ENCODE measurements at places on chromosomes 7 and 10.

DNA sequence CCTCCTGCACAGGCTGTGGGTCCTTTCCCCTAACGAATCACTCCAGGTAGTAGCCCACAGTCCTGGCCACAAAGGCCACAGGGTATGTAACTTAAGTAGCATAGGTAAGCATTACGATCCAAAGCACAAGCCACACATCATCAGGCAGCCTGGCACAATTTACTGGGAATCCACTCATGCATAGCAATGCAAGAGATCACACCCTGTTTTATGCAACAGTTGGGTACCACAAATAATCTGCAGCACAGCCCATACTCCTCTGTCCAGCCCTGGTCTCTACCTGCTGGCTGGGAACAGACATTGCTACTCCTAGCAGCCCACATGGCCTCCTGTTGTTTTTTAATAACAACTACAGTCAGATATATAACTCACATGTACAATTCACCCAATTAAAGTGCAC is 34.3 kb downstream of the SRPK2 start:
- DNase-seq = no peak

- peak; percentile 57 for DNase-seq
Observed at GRCh38 chr7:139725858-139726484, 51.8 kb downstream of the HIPK2 start.

DNA sequence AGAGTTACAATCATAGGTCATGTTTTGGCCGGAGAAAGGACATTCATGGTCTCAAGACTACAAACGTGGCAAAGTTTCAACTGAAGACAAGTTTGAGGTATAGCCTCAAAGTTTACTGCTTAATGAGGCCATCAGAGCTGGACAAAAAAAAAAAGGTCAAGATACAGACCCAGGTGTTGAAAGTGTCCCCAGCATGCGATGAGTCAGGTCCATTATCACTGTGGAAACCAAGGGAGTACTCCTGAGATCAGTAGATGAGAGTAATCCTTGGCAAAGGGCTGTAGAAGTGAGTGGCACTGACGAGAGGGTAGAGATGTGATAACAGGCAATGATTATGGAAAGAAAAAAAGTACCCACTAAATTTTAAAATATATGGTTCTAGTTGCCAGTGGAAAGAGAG is 80.1 kb upstream of the LRRN3 start:
- DNase-seq = no peak

DNA sequence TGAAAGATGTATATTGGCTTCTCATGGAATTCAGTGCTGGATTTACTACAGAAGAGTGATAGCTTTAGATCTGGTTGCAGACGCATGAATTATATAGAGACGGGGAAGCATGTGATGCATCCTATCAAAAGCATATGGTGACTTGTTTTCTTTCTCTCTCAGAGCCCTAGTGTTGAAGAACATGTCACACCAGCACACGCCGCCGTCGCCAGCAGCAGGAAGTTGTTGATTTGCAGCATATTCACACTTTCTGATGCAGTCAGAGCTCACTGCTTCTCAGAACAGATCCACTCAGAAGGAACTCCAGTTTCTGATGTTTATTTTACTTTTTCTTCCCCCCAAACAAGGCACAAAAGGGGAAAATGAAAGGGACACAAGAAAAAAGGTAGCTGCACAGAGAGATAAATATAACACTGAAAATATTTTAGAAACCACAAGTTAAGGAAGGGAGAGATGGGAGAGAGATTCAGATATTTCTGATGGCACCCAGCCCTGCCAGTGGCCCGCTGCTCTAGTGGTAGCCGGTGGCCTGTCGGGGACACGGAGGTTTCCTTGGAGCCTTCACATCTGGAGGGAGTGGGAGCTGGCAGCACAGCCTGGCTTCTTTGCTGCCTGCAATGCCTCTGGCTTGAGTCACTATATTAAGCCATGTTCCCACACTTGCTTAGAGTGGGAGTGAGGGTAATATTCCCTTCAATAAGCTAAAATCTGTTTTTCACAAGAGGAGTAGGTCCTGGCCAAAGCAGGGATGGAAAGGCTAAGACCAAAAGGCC is 123.2 kb downstream of the NRP1 start:
- no peak for DNase-seq

- DNase-seq = no peak
Observed at GRCh38 chr7:122989041-122989440, 6.5 kb downstream of the TAS2R16 start.

- DNase-seq = no peak
Observed at GRCh38 chr10:29078919-29079318, 210.0 kb upstream of the LYZL1 start.

- DNase-seq = peak; percentile 49
Observed at GRCh38 chr10:69278446-69278963, at the start of gene HK1. Gene HK1, plus strand, starts transcription at chr10:69278496.

- no peak for DNase-seq
Observed at GRCh38 chr7:19811386-19811785, 38.0 kb upstream of the TMEM196 start.

- DNase-seq = peak; percentile 87
Observed at GRCh38 chr10:29496341-29497162, 138.2 kb downstream of the SVIL start.

DNA sequence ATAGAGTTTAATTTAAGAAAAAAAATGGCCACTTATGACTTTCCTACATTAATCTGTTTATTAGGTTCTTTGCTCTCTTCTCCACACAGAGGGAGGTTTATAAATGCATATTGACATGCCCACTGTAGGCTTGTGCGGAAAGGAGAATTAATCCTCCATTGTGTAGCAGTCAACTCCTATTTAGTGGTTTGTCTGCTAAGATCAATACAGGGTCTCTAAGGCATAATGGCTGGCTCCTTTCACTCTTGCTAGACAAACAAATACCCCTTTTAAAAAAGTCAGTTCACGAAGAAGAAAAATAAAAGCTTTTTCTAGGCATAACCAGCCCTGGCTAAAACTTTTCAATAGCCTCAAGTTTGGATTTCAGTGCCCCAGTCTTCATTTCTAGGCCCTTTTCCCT is 141.6 kb downstream of the TSPAN12 start:
- DNase-seq = no peak

- DNase-seq = no peak
Observed at GRCh38 chr7:149822353-149822943, 15.7 kb upstream of the ZNF862 start.

DNA sequence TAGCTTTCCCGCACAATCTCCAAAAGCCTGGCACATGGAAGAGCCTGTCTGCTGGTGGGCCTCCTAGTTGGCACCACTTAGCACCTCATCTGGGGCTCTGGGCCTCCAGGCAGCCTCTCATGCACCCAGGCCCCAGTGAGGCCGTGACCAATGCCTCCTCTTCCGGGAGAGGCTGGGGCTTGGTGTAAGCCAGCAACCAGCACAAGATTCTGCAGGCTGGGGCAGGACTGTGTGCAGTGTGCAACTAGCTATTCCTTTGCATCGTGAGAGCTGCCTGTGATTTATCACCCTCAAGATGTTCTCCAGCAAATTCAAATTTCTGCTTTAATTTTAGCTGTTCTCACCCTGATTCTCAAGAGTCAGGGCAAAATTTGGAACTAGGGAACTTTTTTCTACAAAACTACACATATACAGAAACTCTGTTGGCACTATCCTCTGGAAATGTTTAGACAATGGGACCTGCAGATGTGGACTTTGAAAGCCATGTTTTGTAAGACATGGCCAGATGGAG is 603.7 kb upstream of the MKI67 start:
- no peak for DNase-seq

DNA sequence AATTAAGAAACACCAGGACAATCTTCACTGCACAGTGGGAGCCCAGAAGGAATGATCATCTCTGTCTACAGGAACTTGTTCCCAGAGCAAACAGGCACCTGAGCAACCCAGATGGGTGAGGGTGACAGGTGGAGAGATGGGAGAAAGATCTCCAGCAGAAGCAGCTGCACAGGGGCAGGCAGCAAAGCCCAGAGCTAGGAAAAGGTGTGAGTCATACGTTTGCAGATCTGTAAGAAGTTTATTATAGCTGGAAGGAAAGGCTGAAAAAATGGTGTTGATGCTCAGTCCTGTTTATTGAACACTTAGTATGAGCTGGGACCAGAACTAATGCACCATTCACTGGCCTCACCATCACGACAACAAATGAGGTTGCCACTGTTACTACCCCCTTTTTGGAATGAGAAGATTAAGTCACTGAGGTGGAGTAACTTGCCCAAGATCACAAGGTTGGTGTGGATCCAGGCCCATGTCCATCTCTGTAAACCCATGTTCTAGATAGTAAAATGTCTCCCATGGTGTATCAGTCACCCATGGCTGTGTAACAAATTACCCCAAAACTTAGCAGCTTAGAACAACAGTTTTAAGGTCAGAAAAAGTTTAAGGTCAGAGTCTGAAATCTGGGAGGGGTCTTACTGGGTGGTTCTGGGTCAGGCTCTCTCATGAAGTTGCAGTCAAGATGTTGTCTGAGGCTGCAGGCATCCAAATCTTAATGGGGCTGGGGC is 506.9 kb downstream of the RPS24 start:
- DNase-seq = no peak

DNA sequence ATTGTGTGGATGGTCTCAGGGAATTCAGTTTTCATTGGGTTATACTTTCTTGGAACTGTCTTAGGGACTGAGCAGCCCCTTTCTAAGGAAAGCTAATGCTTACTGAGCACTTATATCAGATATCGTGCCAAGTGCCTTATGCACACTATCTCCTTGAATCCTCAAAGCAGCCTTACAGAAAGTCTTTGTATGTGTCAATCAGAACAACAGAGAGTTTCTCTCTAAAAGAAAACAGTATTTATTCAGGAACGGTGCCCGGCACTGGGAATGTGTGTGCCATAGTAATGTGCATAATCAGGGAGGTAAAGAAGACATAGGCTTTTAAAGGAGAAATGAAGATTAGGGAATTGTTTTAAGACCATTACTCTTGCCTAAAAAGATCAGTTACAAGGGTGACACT is 17.3 kb downstream of the ANTXRL start:
- no peak for DNase-seq

DNA sequence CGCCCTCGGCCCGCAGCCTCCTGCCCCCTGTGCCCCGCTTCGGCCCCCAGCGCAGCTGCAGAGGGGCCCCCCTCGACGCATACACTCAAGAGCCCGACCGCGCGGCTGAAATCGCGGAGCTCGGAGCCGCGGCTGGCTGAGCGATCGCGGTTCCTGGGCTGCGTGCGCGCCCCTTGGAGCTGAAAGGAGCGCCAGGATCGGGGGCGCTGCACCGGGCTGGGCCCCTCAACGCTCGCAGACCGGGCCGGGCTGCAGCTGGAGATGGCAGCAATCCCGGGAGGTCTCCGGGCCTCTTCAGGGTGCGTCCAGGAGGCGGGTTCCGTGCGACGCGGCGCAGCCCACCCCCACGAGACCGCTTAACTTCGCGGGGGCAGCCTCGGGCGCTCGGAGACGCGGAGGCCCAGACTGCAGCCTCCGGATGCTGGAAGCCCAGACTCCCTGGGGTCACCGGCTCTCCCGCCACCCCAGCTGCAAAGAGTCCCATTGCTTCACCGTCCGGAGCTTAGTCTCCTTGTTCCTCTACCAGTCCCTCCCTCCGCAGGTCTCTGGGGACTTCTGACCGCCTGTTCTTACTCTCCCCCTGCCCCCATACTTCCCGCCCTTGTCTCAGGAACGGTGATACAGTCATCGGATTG is 73.0 kb upstream of the LRRC4 start:
- DNase-seq = peak; percentile 21

DNA sequence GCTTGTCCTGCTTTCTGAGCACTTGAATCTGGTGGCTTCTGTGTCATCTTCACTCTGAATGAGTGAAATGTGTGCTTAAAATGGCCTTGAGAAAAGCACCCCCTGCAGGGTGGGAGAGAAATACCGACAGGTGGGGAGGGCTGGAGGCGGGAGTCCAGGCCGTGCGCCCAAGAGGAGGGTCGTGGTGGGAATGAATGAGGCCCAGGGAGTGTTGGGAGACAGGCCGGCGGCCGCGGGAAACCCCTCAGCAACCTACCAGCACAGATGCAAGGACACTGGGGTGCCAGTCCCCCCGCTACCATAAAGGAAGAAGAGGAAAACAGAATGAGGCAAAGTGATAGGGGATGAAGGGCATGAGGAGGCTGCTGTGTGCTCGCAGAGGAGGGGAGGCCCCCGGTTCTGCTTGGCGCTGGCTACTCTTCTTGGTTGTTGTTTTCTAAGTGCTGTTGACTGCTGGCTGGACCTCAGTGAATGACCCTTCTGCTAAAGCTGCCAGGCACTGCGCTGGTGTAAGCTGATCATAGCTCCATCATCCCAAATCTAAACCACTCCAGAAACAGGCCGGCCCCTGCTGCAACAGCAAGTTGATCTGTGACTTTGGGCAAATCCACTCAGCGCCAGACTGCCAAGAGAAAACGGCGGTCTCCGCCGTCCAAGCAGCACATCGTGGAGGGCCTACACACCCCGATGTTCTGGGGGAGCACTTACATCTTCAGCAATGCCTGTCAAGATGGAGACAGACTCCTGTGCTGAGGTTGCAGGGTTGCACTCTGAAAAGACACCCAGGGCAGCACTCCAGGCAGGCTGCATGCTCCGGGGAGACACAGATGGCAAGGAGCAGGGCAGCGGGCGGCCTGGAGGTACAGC is 378.5 kb downstream of the DNAJB6 start:
- no peak for DNase-seq

- peak; percentile 49 for DNase-seq
Observed at GRCh38 chr7:80134536-80135308, at the start of gene GNAI1. Gene GNAI1, plus strand, starts transcription at chr7:80134831. Its CDS starts 330 bp downstream, at chr7:80135161.

- DNase-seq = no peak
Observed at GRCh38 chr7:73991522-73992100, 36.4 kb upstream of the ELN start.

- no peak for DNase-seq
Observed at GRCh38 chr10:101776161-101776817, 375 bp upstream of the FGF8 start.

- DNase-seq = no peak
Observed at GRCh38 chr10:120969219-120969645, 118.1 kb downstream of the WDR11 start.

GRCh38 chr10:114779803-114780576 is 41.6 kb upstream of the FHIP2A start:
- DNase-seq = peak; percentile 37

- no peak for DNase-seq
Observed at GRCh38 chr7:19069842-19070241, 47.6 kb downstream of the TWIST1 start.

Measured in suppressor macrophage (primary cell).